ENCODE measurements at places on chromosomes 2 and 18.

- DNase-seq = no peak
Measured at GRCh38 chr2:46909771-46910419, 5.7 kb downstream of the MCFD2 start.

GRCh38 chr2:210633699-210634098 is 77.3 kb downstream of the CPS1 start:
- no peak for DNase-seq

GRCh38 chr2:208234786-208235185 is 20.1 kb downstream of the IDH1 start:
- no peak for DNase-seq

GRCh38 chr18:45430041-45430440 is 185.2 kb upstream of the SLC14A2 start:
- no peak for DNase-seq

- no peak for DNase-seq
Measured at GRCh38 chr2:152924722-152925121, 206.3 kb downstream of the ARL6IP6 start.

- no peak for DNase-seq
Measured at GRCh38 chr2:100625717-100626116, 62.9 kb downstream of the PDCL3 start.
